Stimulated activated naive CD4-positive, alpha-beta T cell treated with Interleukin-2 at 50 U/mL for 16 hours (primary cell): ENCODE measurements at places on chromosomes 6 and 20.

GRCh38 chr6:134517868-134518267, 200.0 kb upstream of the SGK1 start:
- no peak for DNase-seq

- no peak for DNase-seq
These were observed 456.8 kb upstream of the GJE1 start for GRCh38 chr6:141675957-141676356.

DNA sequence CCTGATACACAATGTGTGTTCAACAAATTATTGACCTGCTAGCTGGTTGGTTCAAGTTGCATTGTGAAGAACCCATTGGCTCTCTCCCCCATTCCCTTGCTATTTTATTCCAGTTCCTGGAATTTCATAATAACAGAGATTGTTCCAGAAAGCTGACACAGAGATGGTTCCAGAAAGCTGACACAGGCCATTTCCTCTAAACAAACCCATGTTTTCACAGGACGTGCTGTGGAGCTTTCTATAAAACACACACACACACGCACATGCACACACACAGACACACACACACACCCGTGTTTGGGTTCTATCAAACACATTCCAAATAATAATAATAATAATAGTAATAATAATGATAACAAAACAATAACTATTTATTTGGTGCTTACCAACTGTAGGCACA, 259.1 kb downstream of the CLIC5 start:
- no peak for DNase-seq

DNA sequence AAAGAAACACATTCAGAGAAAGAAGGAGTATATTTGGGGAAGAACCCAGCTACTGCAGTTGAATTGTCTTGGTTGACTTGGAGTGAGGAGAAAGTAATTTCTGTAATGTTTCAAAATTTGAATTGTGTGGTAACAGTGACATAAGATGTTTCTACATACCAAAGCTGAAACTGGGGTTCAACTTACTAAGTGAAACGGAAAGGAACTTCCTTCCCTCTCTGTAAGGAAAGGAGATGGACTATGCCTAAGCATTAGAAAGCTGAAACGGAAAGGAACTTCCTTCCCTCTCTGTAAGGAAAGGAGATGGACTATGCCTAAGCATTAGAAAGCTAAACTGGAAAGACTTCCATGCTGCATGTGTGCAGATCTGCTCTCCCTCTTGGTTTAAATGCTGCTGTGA, 46.0 kb downstream of the HUS1B start:
- DNase-seq = no peak

DNA sequence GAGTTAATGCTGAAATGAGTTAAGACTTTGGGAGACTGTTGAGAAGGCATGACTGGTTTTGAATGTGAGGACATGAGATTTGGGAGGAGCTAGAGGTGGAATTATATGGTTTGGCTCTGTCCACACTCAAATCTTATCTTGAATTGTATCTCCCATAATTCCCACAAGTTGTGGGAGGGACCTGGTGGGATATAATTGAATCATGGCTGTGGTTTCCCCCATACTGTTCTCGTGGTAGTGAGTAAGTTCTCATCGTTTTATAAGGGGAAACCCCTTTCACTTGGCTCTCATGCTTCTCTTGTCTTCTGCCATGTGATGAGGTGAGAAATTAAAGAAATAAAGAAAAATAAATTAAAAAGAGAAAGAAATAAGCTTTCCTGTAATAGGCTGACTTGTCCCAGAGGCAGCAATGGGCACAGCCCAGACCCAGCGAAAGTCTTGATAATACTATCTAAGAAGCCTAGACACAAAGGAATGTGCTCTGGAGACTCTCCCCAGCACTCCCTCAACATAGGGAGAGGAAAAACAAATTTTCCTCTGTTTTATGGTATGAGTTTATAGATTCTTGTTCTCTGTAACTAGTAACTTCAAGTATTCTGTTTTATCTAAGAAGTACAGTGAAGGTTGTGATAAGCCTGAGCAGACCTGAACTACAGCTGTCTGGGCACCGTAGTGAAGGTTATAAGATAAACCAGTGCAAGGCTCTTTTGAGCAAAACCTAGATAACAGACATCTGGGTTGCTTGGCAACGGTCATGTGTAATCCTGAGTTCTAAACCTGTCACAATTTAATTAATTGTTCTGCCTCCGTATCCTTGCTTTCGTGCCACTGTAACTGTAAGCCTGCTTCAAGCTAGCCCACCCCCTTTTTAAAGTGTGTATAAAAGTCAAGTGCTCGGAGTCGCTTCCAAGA, 88.9 kb upstream of the ECI2 start:
- no peak for DNase-seq

DNA sequence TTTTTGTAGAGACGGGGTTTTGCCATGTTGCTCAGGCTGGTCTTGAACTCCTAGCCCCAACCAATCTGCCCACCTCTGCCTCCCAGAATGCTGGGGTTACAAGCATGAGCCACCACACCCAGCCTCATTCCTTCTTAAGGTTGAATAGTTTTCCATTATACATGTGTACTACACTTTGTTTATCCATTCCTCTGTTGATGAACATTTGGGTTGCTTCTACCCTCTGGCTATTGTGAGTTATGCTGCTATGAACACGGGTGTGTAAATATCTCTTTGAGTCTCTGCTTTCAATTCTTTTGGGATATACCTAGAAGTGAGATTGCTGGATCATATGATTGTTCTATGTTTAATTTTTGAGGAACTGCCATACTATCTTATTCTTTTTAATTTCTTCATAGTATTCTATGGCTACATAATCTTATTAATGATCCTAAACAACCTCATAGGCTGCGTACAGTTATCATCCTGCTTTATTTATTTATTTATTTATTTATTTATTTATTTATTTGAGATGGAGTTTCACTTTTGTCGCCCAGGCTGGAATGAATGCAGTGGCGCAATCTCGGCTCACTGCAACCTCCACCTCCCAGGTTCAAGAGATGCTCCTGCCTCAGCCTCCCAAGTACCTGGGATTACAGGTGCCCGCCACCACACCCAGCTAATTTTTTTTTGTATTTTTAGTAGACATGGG, 49.2 kb upstream of the TLDC2 start:
- DNase-seq = no peak

GRCh38 chr6:8845690-8846089, 410.3 kb upstream of the SLC35B3 start:
- DNase-seq = no peak

DNA sequence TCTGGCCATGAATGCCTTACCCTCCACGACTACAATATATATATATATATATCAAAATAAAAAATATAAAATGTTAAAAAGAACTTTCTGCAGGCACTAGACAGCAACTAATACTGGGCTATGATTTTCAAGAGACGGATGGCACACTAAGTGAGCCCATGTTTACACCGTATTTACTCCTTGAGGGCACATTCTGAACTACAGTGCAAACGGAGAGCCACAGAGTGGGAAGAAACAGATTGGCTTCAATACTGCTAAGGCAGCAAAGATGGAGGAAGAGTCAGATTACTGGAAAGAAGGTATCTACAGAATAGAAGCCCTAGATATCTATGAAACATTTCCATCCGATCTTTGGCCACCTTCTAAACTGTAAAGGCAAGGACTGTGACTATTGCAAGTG, 330.3 kb downstream of the HTR1B start:
- DNase-seq = no peak

GRCh38 chr20:47784599-47785310, 526 bp downstream of the SULF2 start:
- DNase-seq = no peak

- DNase-seq = no peak
These were observed at the start of gene CCN2 for GRCh38 chr6:131950767-131951575. Gene CCN2, minus strand, starts transcription at chr6:131951372. Its CDS starts 200 bp downstream, at chr6:131951172.
